ENCODE measurements at places on chromosomes 7 and 10.

DNA sequence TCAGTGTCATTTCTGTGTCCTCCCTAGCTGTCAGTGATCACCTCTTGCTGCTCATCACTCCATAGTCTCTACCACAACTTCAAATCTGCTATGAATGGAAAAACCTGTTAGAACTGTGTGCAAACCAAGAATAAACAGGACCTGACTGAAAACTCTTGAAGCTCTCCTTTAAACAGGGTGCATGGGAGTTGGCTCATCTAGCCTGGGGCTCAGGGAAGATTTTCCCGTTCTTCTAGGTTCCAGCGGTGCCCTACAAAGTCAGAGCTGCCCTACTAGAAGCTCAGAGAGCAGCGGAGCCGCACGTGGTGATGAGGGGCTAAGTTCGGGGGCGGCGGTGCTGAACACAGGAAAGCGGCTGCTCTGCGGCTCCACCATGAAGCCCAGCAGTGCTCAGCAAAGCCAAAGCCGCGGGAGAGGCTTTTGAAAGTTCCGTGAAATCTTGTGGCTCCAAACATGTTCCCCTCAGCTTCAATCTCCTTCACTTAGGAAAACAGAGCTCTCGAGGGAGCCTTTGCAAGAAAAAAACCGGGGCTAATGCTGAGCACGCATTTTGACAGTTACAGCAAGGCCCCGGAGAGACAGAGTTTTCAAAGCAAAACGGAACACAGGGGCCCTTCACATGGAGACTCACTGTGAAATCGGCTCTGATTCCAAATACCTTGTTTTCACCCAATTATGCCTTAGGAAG, 30.5 kb downstream of the RGS10 start:
- DNase-seq, result no peak

DNA sequence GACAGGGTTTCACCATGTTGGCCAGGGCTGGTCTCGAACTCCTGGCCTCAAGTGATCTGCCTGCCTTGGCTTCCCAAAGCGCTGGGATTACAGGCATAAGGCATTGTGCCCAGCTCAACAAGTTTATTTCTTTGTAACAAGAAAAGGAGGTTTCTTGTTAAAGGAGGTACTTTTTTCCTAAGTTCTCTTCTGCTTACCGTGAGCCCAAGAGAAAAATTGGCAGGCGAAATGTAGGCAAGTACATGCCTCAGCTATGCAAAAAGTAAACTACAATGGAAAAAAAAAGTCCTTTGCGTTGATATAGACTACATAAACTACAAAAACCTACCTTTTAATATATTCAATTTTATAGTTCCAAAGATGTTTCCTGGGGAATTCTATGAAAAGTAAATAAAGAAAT, 122.6 kb downstream of the DKK1 start:
- no peak for DNase-seq

DNA sequence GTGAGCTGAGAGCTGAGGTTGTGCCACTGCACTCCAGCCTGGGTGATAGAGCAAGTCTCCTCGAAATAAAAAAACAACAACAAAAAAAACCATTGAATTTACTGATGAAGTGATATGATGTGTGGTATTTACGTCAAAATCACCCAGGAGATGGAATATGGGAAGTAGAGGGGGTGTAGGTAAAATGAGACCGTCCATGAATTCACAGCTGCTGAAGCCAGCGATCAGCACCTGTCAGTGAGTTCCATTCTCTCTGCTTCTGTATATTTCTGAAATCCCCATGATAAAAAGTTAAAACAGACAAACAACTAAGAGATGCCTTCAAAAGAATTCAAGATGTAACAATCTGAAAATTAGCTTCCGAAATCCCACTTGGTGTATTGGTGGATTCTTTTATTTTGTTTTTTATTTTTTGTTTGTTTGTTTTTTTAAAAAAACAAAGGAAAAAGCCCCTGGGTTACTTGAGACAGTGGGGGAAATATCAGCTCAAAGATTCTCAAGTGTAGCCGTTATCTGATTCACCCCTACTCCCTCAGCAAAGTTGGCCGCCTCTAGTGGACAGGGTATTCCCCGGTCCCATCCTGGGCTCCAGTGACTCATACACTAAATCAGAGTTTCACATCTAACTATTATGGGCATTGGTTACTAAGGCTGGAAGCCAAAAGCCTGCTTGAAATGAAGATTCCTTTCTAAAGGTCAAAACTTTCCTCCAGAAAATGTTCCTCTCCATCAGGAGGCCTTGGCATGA, 76.4 kb downstream of the MAP3K8 start:
- no peak for DNase-seq

GRCh38 chr7:79241288-79242060, 212.0 kb downstream of the MAGI2 start:
- no peak for DNase-seq

DNA sequence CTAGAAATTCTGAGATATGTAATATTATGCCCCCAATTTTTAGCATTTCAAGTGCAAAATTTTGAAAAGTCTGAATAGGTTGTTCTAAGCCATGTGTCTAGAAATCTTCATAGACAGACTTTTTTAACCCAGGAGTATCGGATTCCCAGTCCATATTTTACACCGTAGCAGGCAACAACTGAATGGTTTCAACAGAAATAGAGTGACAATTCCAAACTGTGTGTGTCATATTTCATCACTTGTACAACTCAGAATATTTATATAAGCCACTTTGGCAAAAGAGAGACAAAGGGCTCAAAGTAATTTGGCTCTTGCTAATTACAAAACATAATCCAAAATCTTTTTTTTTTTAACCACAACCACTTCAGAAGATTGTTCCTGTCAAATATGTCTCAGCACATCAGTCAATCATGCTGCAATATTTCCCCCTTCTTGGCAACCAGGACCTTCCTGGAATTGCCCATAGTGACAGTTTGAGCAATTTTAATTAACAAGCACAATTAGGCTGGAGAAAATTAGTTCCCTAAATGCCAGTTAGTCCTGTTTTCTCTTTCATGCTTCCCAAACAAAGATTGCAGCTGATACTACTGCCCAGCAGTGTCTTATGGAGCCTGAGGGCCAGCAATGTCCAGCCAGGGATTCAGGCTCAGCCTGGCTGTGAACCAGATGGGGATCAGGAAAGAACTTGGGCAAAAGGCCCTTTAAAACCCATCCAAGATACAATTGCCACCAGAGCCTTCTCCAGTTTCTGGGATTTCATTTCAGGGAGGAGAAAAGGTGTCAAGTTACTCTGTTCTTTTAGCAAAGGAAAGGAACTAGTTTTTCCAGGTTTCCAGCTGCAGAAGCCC, 533.3 kb upstream of the GHITM start:
- no peak for DNase-seq

DNA sequence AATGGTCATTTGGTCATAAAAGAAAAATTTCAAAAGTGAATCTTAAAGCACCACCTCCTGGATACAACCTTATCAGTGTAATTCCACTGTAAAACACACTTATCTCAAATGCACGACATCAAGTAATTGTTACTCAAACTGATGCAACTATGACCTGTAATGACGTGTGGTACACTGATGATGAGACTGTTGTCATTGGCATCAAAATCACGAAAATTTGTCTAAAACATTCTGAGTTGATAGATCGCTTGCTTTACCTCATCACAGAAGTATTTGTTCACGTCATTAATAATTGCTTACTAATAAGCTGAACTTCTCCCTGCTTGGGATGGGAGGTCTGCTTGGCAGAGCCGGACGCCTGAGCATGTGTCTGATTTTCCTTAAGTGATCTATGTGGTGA, 221.8 kb upstream of the KLF6 start:
- no peak for DNase-seq

Data from DMS79 (cell line).